Midbrain (tissue), 1 donor: ENCODE measurements at places on chromosomes 3 and 15.
A peak's percentile ranks its signal among the peaks of the same experiment; 100 is the strongest.

- DNase-seq, result peak; percentile 41
Observed at GRCh38 chr3:69445024-69445423, 59.1 kb upstream of the FRMD4B start.

DNA sequence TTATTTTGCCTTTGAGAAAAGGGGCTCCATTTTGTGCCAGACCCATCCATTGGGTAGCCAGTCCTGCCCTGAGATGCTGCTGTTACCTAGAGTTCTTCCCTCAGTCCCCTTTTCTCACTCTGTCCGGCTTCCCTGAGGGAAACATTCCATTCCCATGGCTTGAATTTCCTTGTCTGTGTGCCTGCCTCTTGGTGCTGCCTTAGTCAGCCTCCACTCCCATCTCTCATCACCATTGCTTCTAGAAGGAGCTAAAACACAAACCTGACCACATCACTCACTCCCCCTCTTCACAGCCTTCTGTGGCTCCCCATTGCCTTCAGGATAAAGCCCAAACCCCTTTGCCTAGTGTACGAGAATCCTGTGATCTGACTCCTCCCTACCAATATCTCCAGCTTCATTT is 25.2 kb upstream of the C2CD4B start:
- no peak for DNase-seq

- no peak for DNase-seq
Observed at GRCh38 chr3:48476426-48477053, 27.4 kb downstream of the SHISA5 start.

DNA sequence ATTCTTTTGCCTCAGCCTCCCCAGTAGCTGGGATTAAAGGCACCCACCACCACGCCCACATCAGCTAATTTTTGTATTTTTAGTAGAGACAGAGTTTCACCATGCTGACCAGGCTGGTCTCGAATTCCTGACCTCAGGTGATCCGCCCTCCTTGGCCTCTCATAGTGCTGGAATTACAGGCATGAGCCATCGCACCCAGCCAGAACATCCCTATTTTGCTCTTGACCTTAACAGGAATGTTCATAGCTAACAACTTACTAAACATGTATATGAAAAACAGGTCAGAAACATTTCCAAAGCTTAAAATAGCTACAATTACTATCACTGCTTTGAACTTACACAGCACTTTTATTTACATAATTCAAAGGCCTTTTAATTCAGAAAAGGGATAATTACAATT is 33.7 kb downstream of the UQCC5 start:
- no peak for DNase-seq

DNA sequence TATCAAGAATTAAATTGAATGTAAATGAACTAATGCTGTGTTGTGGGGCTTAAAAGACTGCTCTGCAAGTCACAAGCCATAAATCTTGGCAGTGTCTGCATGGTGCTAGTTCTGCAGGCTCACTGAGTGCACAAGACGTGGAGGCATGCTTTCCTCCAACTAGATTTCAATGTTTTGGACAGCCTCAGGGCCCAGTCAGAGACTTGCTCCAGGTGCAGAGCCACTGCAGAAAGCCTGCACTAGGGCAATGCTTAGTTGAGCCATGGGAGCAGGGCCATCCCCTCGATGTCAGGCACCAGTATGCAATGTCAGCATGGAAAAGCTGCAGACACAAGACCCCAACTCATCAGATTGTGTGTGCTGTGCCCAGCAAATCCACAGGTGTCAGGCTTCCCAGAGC is 234.5 kb upstream of the CDIN1 start:
- DNase-seq, result no peak

DNA sequence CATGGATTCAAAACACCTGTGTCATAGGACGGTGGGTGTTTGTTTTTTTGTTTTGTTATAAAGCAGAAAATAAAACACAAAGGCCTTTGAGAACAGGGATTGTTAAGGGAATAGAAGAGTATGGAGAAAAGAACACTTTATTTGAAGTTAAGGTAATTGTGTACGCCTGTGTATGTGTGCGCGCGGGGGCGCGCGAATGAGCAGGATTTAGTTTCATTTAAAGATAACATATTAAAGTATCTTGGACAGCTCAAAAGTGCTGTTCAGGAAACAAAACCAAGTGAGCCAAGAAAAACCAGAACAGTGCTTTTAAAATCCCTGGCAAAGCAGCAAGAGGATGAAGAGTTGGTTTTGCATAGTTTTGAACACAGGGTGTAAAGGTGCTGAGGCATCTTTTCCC is 1.9 kb downstream of the CPNE4 start:
- DNase-seq, result no peak

GRCh38 chr3:18645619-18646018 is 220.5 kb upstream of the SATB1 start:
- no peak for DNase-seq

- DNase-seq, result no peak
Observed at GRCh38 chr3:122797291-122797690, 2.4 kb downstream of the SLC49A4 start.

DNA sequence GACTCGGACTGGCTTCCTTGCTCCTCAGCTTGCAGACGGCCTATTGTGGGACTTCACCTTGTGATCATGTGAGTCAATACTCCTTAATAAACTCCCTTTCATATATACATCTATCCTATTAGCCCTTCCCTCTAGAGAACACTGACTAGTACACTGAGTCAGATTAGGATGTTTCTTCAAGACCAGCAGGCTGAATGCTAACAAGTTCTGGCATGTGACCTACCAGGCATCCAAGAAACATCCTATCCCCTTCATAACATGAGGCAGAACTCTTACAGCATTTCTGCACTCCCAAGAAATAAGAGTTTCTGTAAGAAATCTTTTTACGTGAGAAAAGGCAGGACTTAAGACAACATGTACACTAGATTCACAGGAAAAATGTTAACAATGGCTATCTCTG is 9.3 kb downstream of the CFAP92 start:
- DNase-seq, result no peak

- DNase-seq, result no peak
Observed at GRCh38 chr15:27535445-27536129, 563.5 kb downstream of the OCA2 start.

GRCh38 chr3:137332297-137332696 is 374.5 kb downstream of the IL20RB start:
- DNase-seq, result no peak

DNA sequence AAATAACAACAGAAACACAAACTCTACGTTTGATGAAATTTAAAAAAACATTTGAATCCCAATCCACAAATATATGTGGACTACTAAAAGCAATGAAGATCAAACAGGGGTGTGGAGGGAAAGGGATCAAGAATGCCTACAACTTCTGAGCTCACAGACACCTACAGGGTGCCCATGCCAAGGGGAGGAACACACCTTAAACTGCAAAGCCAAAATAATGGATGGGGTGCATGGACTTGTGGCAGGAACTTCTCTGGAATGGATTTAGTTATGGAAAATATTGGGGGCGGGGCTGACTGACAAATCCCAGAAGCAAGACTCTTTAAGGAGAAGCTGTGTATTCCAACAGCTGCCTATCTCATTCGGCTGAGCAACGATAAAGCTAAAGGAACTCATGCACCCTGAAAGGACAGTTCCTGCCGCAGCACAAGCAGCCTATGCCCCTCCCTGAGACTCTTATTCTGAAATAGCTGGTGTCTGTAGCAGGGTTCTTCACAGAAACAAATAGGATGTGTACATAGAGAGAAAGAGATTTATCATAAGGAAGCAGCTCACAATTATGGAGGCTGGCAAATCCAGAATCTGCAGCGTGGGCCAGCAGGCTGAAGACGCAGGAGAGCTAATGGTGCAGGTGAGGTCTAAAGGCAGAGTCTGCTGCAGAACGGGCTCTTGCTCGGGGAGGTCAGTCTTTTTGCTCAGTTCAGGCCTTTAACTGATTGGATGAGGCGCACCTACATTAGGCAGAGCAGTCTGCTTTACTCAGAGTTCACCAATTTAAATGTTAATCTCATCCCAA is 24.5 kb upstream of the PLA2G4D start:
- DNase-seq, result no peak

- no peak for DNase-seq
Observed at GRCh38 chr3:128385080-128385832, 81.4 kb downstream of the DNAJB8 start.

- DNase-seq, result no peak
Observed at GRCh38 chr15:93527374-93528050, 438.5 kb upstream of the RGMA start.

DNA sequence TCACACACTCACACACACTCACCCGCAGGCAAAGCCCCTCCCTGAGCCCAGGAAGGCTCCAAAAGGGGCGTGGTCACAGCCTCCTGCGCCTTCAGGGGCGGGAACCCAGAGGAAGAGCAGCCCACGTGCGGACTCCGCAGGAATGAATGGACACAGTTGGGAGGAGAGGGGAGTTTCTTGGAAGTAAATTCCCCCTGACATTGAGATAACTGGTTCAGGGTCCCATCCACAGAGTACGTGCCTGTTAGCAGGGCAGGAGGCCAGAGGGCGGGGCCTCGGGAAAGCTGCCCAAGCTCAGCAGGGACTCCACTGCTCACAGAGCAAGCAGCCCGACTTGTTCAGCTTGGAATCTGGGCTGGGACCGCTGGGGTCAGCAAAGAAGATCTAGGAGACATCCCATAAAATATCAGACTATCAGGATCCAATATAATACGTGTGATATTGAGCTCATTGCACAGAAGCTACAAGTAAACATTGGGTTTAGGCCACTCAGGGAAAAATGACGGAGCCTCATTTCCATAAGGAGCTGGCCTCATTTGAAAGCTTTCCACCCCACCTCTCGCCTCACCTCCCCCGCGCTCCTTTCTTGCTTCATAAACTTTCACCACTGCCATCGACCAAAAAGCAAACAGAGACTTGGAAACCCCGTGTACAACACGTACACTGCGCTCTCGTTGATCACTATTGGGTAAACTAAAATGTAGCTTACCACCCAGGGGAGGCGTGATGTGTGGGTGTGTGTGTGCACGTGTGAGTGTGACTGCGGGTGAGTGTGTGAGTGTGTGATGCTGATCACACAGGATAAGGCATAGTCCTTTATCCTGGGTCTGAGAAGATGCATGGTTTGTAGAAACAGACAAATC is 36.0 kb downstream of the TM2D3 start:
- no peak for DNase-seq

DNA sequence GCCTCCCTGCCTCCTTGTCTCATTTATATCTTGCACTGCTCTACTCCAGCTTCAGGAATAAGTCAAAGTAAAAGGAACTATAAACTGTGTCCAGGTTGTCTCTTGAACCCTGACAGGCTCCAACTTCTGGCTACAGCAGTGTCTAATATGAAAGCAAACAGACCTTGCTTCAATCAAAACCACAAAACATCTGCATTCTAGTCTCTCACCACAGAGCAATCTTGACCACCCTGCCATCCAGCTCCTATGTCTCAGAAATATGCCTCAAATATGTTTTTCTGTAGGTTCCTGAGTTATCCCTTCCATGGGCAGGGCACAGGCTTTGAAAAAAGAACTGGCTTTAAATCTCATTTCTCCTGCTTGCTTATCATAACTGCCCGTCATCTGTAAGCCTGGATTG is 13.0 kb upstream of the RAMAC start:
- no peak for DNase-seq

DNA sequence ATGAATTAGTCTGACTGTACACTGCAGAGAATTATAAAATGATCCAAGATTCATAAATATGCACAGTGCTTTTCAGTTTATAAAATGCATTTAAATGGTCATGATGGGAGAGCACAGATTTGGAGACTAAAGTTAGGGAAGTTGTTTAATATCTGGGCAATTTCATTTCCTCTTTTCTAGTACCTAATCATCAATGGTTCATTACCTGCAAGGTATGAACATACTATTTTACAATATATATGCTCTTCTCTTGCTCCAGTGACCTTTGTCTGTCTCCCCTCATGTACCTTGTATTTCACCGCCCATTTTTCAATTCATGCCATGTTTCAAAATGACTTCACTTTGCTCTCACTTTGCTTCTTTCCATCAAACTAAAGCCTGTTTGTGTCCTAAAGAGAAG is 114.5 kb downstream of the SUCNR1 start:
- DNase-seq, result no peak

GRCh38 chr15:94602754-94603470 is 371.6 kb downstream of the MCTP2 start:
- no peak for DNase-seq

GRCh38 chr15:68639926-68640600 is 61.3 kb downstream of the CORO2B start:
- no peak for DNase-seq

DNA sequence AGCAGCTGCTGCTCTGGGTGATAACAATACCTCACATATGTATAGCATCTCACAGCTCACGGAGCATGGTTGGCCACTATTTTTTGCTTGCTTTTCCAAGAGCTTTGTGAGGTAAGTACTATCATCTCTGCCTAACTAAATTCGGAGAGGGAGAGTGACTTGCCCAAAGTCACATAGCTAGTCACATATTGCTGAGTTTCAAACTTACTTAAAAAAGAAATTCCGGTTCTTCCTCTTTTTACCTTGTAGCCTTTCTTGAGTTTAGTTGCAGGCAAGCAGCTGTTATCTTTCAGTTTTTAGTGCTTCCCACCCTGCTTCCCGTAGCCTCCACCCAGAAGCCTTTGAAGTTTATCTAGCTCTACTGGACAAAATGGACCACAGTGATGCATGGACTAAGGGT is 309.2 kb downstream of the PDCD6IP start:
- DNase-seq, result no peak

DNA sequence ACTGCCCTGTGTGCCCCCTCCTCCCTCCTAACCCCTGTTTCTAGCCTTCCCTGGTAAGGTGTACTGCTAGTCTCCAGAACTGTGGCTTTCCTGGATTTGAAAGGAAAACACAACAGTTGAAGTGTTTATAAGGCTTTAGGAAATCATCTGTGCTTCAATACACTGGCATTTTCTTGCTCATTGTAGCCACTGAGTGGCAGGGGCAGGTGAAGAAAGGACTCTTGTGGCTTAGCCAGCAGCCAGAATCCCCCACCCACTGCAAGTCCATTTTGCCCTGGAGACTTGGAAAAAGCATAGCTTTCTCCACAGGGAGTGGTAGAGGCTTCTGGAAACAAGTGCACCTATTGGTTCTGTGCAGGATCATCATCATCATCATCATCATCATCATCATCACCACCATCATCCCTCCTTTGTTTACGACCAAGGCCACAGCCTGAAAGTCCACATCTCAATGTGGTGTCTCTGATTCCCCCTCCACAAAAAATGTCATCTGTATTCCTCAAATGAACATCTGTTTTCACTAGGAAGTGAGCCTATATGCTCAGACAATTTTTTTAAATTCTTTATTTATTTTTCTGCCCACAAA is 33.4 kb downstream of the AQP9 start:
- no peak for DNase-seq

GRCh38 chr3:22728406-22728805 is 474.7 kb upstream of the UBE2E2 start:
- no peak for DNase-seq

GRCh38 chr3:27591312-27592210 is 107.4 kb upstream of the SLC4A7 start:
- DNase-seq, result no peak
